ENCODE measurements at places on chromosomes 16 and 17.

- DNase-seq: no peak
These were observed 294.4 kb downstream of the NPIPA8 start for GRCh38 chr16:18041864-18042834.

DNA sequence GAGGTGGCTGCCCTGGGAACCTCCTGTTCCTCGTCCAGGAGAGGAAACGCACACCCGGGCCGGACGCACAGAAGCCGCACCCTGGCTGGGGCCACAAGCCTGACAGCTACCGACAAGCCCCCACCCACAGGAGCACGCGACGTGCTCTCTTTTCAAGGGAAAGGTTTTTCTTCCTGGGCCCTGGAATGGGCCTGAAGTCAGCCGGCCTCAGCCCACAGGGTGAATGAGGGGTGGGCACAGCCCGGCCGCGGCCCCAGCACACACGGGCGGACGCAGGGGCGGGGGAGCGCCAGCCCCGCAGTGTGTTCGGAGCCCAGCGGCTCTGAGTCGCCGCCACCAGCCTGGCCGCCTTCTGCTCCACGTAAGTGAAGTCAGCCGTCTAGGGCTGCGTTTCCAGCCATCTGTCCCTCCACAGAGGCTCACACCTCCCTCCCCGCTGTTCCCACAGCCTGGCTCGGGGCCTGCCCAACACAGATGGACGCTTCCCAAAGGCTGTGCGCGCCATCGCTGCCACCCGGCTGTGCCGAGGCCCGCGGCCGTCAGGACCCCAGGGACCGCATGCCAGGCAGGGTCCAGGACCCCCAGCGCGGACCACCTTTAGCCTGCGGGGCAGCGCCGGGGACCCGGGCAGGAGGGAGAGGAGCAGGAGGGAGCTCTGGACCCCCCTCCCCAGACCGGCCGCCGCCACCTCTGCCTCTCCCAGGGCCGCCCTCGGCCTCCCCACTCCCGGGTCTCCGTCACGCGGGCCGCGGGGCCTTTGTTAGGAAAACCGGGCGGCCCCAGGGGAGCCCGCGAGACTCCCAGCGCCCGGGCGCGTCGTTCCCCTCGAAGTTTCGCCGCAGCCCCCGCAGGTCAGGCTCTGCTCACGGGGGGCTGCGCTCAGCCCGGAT lies 36.8 kb downstream of the CBFA2T3 start:
- DNase-seq: no peak

GRCh38 chr17:75854101-75854748 lies 910 bp downstream of the WBP2 start:
- no peak for DNase-seq

DNA sequence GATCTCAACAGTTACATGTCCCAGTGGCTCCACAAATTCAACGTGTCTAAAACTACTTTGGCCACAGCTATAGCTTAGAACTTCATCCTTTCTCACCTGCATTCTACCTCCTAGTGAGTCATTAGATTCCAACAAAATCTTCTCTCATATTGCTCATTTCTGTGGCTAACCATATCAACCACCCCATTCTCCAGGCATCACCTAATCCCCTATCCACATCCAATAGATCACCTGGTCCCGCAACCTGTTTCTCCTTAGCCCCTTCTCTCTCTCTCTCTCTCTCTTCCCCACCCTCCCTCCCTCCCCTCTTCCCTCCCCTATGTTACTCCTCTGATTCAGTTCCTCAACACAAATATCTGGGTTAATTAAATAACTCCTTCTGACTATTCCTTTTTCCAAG lies 64.6 kb downstream of the ANKFN1 start:
- DNase-seq: no peak

DNA sequence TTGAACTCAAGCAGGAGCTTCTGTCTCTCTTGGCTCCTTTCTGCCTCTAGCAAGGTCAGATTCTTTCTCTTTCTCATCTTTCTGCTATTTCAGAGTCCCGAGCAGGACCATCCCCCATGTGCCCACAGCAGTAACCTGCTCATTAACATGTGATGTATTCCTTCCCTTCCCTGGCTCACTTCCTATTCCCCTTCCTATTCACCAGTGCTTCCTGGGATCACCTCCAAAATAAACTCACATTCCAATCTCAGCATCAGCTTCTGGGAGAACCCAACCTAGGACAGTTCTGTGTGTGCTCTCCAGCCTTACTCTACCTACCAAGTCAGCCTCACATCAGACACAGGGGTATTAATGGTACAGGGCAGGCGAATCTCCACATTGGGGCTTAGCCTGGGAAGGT lies 546.4 kb upstream of the SALL1 start:
- DNase-seq: no peak

DNA sequence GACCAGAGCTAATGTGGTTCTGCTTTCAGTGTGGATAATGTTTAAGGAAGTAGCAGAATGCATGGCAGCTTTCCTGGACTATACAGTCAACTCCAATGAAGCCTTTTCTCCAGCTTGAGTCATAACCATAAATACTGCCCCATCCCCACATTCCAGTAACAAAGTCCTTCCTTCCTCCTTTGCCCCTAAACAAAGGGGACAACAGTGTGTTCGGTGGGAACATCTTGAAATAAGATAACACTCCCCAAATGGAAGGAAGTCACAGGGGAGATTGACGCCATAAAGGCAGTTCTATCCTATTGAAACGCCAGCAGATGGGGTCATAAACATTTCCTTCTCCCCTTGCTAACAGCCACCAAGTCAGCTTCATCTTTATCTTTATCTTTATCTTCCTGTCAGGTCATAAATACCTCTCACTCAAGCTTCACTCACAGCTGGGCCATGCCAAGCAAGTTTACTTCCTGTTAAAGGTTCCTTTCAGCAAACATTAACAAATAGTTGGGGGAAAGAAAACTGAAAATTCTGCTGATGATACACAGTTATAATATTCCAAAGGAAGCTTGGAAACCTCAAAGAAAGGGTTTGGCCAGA lies 136.7 kb downstream of the SNX11 start:
- DNase-seq: no peak

DNA sequence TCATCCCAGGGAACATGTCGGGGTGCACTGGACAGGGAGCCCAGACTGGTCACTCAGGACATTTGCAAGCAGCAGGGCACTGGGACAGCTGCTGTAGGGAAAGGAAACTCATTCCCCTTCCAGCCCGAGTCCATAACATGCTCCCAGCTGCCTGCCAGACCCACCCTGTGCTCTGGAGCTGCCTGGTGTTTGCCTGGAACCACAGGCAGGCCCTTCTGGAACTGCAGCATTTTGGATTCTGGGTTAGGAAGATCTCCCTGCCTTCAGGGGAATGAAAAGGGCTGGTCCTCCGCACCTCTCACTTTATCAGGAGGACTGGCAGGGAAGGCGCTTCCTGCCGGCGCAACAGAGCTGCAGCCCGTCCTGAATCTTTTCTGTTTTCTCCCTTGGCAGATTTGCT lies 41.2 kb downstream of the MEAK7 start:
- DNase-seq: no peak

GRCh38 chr16:22296225-22297113 lies 740 bp upstream of the POLR3E start:
- DNase-seq: no peak

GRCh38 chr17:42438600-42439567 lies 15.8 kb upstream of the CAVIN1 start:
- DNase-seq: no peak

- DNase-seq: peak; percentile 66
These were observed 1.4 kb downstream of the PHF23 start for GRCh38 chr17:7237761-7238419.

GRCh38 chr16:66378741-66379570 lies 12.5 kb downstream of the CDH5 start:
- DNase-seq: no peak

GRCh38 chr17:58327363-58328194 lies 1.0 kb downstream of the TSPOAP1 start:
- no peak for DNase-seq

- DNase-seq: no peak
These were observed 11.0 kb upstream of the WIPI1 start for GRCh38 chr17:68468334-68468733.

DNA sequence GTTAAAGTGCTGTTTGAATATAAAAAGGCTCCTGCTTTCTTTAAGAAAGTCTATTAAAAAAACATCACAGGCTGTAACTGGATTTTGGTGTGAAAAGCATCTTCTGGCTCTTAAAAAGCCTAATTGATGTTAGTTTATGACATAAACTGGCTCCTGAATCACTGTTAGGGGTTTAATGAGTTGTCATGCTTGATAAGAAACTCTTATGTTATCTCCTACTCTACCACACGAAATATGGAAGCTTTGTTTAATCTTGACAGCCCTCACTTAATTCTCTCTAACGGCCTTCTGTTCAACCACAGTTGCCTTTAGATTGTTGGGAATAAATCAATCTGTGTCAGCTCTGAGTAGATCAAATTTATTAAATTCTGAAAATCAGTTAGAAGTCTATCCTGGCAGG lies 51.5 kb downstream of the CPPED1 start:
- no peak for DNase-seq

DNA sequence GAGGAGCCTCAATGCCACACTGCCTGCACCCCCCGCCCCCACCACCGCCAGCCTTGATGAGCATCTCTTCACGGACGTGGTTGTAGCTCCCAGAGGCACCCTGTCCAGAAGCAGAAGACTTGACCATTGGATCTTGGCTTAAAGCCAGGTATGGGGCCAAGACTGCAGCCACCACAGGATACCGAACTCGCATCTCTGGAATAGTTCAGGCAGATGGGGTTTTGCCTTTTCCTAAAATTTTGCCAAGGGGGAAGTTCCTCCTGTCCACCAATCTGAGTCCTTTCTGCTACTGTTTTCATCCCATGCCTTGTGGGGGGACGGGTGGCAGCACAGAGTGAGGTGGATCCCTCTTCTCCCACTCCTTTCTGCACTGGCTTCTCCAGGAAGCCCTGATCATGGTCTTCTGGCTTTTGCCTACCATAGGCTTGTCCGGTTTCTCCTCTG lies 939 bp downstream of the CORO6 start:
- DNase-seq: no peak

DNA sequence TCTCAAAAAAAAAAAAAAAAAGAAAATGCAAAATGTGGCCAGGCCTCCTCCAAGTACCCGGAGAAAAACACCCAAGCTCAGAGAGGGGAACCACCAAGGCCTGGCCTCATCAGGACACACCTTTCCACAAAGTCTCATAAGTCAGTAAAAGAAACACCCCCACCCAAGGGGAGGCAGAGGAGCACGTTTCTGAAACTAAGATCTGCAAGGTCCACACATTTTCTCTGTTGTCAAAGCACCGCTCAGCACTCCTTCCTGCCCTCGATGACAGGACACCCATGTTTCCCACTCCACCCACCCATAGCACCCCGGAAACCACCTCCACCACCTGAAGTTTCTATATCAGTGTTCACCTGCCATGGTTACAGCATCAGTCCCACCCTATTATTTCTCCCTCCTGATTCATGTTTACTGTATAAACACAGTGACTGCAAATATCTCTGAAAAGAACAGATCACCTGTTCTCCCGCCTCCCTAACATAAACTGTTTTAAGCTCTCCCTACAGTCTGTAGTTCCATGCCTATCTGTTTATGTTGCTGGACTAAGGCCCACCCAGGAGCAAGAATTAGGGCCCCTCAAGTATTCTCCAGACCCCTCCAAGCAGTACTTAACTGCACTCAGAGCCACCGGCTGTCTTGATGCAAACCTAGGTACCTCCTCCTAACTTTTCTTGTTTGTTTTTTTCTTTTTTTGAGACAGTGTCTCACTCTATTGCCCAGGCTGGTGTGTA lies 2.0 kb downstream of the CORO7 start:
- DNase-seq: peak; percentile 81

DNA sequence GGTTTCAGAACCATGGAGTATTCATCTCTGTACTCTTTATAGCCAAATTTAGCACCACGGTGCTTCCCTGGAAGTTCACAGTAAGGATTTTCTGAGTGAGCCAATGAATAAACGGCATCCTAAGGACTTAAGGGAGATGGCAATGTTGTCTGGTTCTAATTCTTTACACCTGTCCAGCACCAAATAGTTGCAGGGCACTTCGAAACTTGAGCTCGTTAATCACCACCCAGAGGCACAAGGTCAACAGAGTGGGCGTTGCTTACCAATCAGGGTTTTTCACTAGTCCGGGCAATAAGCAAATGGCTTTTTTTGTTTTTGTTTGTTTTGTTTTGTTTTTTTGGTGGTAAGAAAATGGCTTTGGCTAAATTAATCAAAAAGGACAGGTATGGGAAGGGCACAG lies 28.2 kb upstream of the TMEM220 start:
- DNase-seq: no peak

GRCh38 chr17:75316253-75316652 lies 27.0 kb upstream of the SLC25A19 start:
- DNase-seq: no peak

Measured in T follicular helper cell (primary cell).